ENCODE measurements at places on chromosomes 13 and 19. TPM values are rescaled to one million over a fixed set of nuclear protein-coding genes. Genes with fewer than 3 reads are reported as not detected.

The SHISA7 gene
- not detected for total RNA-seq

The POSTN gene
- total RNA-seq, result not detected

The ZNF296 gene
- total RNA-seq, result 3.1 TPM

The SIGLEC12 gene
- 1.2 TPM for total RNA-seq

The ZNF527 gene
- 5.0 TPM for total RNA-seq

The HSPB6 gene
- total RNA-seq, result 0.53 TPM

The CCL25 gene
- not detected for total RNA-seq

The CYP4F2 gene
- total RNA-seq, result not detected

The ZNF443 gene
- total RNA-seq, result 3.4 TPM

The PCDH17 gene
- not detected for total RNA-seq

The ZSCAN1 gene
- not detected for total RNA-seq

All from activated CD4-positive, alpha-beta T cell treated with anti-CD3 and anti-CD28 coated beads for 36 hours (primary cell).